Transverse colon (tissue), 4 donors: ENCODE measurements at places on chromosomes 3 and 15. TPM values are rescaled to one million over a fixed set of nuclear protein-coding genes. Genes with fewer than 3 reads are reported as not detected.

Gene CASR
- total RNA-seq = not detected

GRCh38 chr3:52088445-52089367, 32.3 kb upstream of the DUSP7 start:
- no peak for DNase-seq

- no peak for DNase-seq
Observed at GRCh38 chr3:24067483-24067882, 122.4 kb downstream of the NR1D2 start.

DNA sequence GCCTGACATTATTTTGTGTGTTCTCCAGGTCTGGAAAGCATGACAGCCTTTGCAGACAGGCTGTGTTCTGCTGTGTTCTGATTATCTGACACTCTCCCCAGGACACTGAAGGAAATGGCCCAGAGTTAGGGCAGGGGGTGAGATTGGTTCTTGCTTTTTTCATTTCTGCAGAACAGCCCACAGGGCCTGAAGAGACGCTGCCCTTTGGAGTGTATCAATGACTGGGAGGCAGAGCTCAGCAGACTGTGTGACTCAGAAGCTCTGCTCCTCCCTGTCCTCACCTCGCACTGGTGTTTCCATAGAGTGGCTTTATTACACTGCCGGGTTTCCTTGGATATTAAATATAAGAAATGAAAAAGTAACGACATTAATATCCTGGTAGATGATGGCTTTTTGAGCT, 523.6 kb downstream of the NTRK3 start:
- no peak for DNase-seq

DNA sequence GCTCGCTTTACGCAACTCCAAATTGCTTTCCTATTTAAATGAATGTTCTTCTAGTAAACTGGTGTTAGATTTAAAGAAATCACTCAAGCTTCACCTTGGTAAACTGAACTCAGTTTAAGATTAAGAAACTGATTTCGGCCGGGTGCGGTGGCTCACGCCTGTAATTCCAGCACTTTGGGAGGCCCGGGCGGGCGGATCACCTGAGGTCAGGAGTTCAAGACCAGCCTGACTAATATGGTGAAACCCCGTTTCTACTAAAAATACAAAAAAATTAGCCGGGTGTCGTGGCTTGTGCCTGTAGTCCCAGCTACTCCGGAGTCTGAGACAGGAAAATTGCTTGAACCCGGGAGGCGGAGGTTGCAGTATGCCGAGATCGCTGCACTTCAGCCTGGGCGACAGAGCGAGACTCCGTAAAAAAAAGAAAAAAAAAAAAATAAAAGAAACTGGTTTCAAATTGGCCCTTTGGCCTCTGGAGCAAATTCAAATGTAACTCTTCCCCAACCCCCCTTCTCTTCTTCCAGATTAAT, 1.7 kb downstream of the SKIL start:
- DNase-seq = no peak
